ENCODE measurements at places on chromosomes 4 and X. TPM values are rescaled to one million over a fixed set of nuclear protein-coding genes. Genes with fewer than 3 reads are reported as not detected.

DNA sequence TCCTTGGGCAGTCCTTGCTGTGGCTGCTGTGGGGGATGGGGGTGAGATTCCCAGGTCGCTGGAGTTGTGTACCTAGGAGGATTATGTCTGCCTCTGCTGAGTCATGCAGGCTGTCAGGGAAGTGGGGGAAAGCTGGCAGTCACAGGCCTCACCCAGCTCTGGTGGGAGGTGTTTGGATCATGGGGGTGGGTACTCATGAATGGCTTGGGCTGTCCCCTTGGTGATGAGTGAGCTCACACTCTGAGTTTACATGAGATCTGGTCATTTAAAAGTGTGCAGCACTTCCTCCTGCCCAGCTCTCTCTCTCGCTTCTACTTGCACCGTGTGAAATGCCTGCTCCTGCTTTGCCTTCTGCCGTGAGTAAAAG, 24.6 kb upstream of the PDLIM3 start:
- no peak overlapping the region for H3K27ac ChIP-seq
- H3K4me1 ChIP-seq: no peaks in the 10 kb centered on the region
- no peak overlapping the region for H3K4me3 ChIP-seq

GRCh38 chr4:11669156-11669555, 240.5 kb upstream of the HS3ST1 start:
- no peaks in the 10 kb centered on the region for H3K36me3 ChIP-seq
- DNase-seq: no peak
- H3K27ac ChIP-seq: no peak overlapping the region
- no peak overlapping the region for H3K4me3 ChIP-seq
- H3K4me1 ChIP-seq: no peaks in the 10 kb centered on the region
- H3K27me3 ChIP-seq: no peaks in the 10 kb centered on the region

Gene SOX3
- total RNA-seq: not detected

Gene BMX
- 1.4 TPM for total RNA-seq

- H3K27me3 ChIP-seq: no peaks in the 10 kb centered on the region
- DNase-seq: no peak
- no peaks in the 10 kb centered on the region for H3K36me3 ChIP-seq
- H3K27ac ChIP-seq: no peak overlapping the region
Observed at GRCh38 chrX:1325515-1326116, 11.0 kb upstream of the IL3RA start.

Gene ASB9
- 3.6 TPM for total RNA-seq

- H3K4me1 ChIP-seq: no peaks in the 10 kb centered on the region
- H3K27me3 ChIP-seq: no peaks in the 10 kb centered on the region
- H3K4me3 ChIP-seq: no peak overlapping the region
- no peak overlapping the region for H3K27ac ChIP-seq
- no peaks in the 10 kb centered on the region for H3K36me3 ChIP-seq
Observed at GRCh38 chr4:168634276-168634802, 137.5 kb downstream of the PALLD start.

DNA sequence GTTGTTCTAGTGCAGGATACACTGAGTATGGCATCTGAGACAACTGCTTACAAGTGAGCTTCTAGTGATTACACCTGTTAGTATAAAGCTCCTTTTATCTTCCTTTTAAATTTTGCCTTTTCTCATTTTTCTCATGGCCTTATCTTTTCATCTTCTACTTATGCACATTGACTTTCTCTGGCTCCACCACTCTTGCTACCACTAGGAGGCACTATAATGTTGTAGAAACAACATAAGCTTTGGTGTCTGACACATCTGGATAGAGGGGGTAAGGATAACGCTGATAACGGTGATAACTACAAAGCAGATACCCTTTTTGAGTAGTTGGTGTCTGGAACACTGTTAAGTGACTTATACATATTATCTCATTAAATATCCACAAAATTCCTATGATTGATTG, 187.4 kb upstream of the TEX13C start:
- no peaks in the 10 kb centered on the region for H3K27me3 ChIP-seq
- H3K4me1 ChIP-seq: no peaks in the 10 kb centered on the region
- DNase-seq: no peak
- H3K27ac ChIP-seq: no peak overlapping the region

Gene FGG
- total RNA-seq: 6.1 TPM

GRCh38 chrX:118519411-118520215, 24.0 kb downstream of the DOCK11 start:
- no peaks in the 10 kb centered on the region for H3K36me3 ChIP-seq
- no peaks in the 10 kb centered on the region for H3K4me1 ChIP-seq
- no peak overlapping the region for H3K4me3 ChIP-seq
- no peak overlapping the region for H3K27ac ChIP-seq

GRCh38 chrX:7145454-7145853, 2.1 kb upstream of the STS start:
- H3K36me3 ChIP-seq: no peaks in the 10 kb centered on the region
- no peaks in the 10 kb centered on the region for H3K27me3 ChIP-seq
- no peak for DNase-seq
- H3K27ac ChIP-seq: peak overlapping the region; percentile 91
- peaks cover 7% of the 10 kb centered on the region for H3K4me1 ChIP-seq
- H3K4me3 ChIP-seq: no peak overlapping the region

DNA sequence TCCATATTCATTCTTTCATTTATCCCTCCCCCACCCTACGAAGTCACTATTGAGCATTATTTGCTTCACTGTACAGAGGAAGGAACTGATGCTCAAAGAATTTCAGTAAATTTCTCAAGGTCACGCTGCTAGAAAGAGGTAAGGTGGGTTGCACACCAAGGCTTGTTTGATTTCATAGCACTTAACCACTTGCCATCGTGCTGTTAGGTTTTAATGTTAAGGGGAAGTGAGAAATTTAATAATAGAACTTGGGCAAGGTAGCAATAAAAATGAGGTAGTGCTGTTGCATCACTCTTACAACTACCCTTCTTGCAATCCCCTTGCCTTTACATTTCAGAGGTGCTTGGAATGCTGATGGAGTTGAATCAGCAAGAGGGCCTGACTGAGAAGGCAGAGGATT, 343.1 kb downstream of the MID1IP1 start:
- DNase-seq: no peak
- H3K4me3 ChIP-seq: no peak overlapping the region
- no peaks in the 10 kb centered on the region for H3K4me1 ChIP-seq
- no peaks in the 10 kb centered on the region for H3K36me3 ChIP-seq
- no peaks in the 10 kb centered on the region for H3K27me3 ChIP-seq

Gene KLB
- total RNA-seq: 0.64 TPM

- no peaks in the 10 kb centered on the region for H3K4me1 ChIP-seq
- H3K4me3 ChIP-seq: no peak overlapping the region
- H3K36me3 ChIP-seq: no peaks in the 10 kb centered on the region
- H3K27ac ChIP-seq: no peak overlapping the region
- DNase-seq: no peak
Observed at GRCh38 chr4:1674682-1675081, 9.4 kb downstream of the FAM53A start.

Gene ANOS1
- 0.52 TPM for total RNA-seq

DNA sequence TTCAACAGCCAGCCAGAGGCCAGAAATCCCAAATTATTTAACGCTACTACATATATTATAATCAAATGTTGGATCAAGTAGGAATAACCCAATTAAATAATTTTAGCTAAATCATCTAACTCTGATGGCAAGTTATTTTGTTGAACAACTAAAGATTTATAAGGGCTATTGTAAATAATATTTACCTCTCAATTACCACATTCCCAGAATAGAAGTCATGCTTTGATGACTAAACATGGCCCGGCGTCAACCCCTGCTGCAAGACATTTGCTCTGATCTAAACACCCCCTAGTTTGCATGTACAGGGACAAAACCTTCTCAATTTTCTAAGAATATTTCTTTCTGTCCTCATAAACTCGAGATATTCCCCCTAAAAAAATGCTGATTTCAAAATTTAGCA, 14.2 kb downstream of the VEGFC start:
- H3K4me3 ChIP-seq: no peak overlapping the region
- H3K27ac ChIP-seq: no peak overlapping the region
- H3K36me3 ChIP-seq: no peaks in the 10 kb centered on the region

Gene ENAM
- not detected for total RNA-seq

DNA sequence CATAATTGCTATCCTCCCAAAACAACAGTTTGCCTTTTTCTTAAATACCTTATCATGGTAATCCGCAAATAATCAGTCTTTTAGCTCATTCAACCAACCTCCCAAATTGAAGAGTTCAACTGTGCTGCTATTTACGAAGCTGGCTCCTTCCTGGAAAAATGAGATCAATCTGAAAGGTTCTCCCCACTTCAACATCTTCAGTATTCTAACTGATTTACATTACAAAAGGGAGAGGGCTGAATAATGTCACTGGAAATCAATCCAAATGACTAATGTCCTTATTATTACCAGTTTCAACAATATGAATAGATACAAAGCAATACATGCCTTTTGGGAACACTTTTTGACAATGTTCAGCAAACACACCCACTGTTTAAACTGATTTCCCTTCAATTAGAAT, 86.2 kb downstream of the WNK3 start:
- no peaks in the 10 kb centered on the region for H3K36me3 ChIP-seq
- DNase-seq: no peak
- no peak overlapping the region for H3K4me3 ChIP-seq
- no peaks in the 10 kb centered on the region for H3K4me1 ChIP-seq

DNA sequence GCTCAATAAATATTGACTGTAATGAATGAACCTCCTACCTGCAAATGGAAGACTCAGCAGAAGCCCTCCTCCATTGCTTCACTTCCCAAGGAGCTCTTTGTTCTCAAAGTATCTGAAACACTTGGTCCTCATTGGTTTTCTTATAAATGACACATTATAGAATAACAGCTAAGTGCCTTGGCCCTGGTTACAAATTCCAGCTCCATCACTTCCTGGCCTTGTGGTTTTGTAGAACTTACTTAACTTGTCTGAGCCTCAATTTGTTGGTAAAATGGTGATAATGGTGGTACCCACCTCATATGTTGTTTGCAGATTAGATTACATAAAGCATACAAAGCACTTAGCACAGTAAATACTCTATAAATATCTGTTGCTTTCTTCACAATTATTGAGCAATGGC, 25.2 kb upstream of the SMIM20 start:
- H3K36me3 ChIP-seq: no peaks in the 10 kb centered on the region
- no peak overlapping the region for H3K4me3 ChIP-seq
- no peaks in the 10 kb centered on the region for H3K27me3 ChIP-seq
- no peaks in the 10 kb centered on the region for H3K4me1 ChIP-seq
- H3K27ac ChIP-seq: no peak overlapping the region

DNA sequence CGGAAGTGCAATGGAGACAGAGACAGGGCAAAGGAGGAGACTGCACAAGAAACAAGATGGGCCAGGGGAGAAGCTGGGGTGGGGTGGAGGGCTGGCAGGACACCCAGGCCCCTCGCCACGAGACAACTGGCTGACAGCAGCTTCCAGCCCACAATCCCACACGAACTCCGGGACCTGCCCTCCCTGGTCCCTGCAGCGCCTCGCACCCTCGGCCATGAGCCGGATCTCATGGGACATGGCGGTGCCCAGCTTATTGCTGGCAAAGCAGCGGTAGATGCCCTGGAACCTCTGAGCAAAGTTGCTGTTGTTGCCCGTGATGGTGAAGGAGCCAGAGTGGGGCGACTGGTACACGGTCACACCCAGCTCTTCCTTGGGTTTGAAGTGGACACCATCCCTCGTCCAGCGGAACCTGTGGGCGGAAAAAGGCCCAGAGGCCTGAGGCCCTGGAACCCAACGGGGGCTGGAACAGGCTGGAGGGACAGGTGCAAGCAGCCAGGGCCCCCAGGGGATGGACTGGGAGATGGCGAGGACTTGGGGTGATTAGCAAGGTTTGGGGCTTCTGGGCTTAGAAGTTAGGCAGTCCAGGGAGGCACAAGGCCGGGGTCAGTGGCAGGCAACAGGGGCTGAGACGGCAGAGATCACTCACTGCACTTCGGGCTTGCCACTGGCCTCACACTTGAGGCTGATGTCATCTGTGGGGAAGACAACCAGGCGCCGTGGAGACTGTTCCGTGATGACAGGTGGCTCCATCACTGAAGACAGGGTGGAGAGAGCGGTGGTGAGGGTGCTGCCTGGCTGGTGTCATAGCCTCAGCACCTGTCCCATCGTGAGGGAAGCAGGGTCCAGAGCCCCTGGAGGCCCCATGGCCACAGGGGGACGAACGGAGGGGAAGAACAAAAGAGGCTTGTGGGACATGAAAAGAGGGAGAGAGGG, 13.8 kb downstream of the L1CAM start:
- H3K27me3 ChIP-seq: no peaks in the 10 kb centered on the region
- no peak overlapping the region for H3K27ac ChIP-seq
- DNase-seq: no peak
- no peaks in the 10 kb centered on the region for H3K36me3 ChIP-seq

Gene HPGD
- total RNA-seq: 62.3 TPM

DNA sequence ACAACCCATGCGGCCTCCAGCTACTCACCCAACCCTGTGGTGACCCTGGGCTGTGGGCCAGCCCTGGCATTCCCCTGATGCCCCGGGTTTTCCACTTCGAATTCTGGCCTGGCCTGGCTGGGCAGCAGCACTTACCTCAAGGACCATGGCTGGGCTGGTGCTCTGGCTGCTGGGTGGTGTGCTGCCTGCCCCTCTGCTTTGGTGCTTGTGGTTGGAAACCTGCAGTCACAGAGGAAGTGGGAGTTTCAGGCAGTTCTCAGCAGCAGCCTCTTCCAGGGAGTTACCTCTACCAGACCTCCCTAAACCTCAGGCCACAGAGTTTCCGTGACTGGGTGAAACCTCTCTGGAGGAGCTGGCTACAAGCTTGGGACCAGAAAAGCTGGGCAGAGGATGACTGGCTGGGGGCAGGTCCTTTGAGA, at the start of gene CXCR3:
Gene CXCR3, minus strand, starts transcription at position 209 of the 419 bp plus-strand sequence. Its CDS starts 62 bp downstream, at position 147.
- H3K4me1 ChIP-seq: peaks cover 4% of the 10 kb centered on the region
- no peak for DNase-seq
- H3K27me3 ChIP-seq: no peaks in the 10 kb centered on the region
- H3K4me3 ChIP-seq: peak within 1 kb of the TSS; percentile 3
- no peaks in the 10 kb centered on the region for H3K36me3 ChIP-seq
- H3K27ac ChIP-seq: peak within 1 kb of the TSS; percentile 73

Gene ADH7
- not detected for total RNA-seq

Gene MAGEA1
- total RNA-seq: not detected

Gene ADH1C
- 140 TPM for total RNA-seq

Gene CD38
- total RNA-seq: 2.6 TPM

DNA sequence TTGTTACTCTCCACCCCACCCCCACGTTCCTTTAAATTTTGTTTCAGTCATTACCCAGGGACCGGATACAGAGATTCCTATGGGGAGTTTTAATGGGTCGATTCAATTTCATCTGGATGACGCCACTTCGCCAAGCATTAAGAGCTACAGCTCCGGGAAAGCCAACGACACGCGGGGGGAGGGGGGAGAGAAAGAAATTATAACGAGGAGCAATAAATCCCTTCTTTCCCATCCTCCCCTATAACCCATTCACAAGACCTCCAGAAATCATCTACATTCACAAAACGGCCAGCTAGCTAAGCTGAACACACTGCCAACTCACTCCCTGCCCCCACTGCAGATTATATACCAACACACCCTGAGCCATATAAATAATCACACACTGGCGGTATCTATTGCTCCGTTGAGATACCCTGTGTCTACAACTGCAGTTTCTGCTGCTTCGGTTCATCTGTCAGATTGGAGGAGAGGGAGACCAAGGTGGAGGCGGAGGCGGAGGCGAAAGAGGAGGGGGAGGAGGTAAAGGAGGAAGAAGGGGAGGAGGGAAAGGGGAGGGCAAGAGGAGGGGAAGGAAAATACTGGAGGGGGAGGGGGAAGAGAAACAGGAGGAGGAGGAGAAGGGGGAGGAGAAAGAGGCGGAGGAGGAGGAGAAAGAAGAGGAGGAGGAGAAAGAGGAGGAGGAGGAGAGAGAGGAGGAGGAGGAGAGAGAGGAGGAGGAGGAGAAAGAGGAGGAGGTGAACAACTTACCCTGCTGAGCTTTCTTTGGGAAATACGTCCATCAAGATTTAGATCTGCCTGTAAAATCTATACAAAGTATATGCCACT, 113.9 kb upstream of the VAMP7 start:
- H3K4me1 ChIP-seq: no peaks in the 10 kb centered on the region
- no peaks in the 10 kb centered on the region for H3K36me3 ChIP-seq
- peak overlapping the region; percentile 47 for H3K27ac ChIP-seq
- peak overlapping the region; percentile 22 for H3K4me3 ChIP-seq
- H3K27me3 ChIP-seq: no peaks in the 10 kb centered on the region
